ENCODE measurements at places on chromosomes 16 and 17.

- DNase-seq = no peak
Observed at GRCh38 chr17:51850201-51850600, 308.3 kb downstream of the CA10 start.

DNA sequence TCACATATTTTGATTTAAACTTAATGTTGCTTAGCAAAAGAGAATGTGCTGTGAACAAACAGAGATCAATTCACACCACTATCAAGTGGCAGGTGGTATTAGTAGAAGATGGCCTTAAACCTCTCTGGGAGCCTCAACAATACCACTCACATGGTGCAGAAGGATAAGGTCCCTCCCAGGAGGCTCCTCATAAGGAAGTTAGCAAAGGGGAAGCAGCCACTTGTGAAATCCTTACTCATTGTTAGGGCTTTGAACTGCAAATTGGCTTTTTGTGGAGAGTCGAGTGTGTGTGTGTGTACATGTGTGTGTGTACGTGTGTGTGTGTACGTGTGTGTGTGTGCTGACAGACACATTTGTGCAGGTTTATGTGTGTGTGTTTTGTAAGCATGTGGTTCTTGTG, 48.9 kb upstream of the ASIC2 start:
- no peak for DNase-seq

- DNase-seq = no peak
Observed at GRCh38 chr16:85081038-85081437, 31.2 kb downstream of the CIBAR2 start.

GRCh38 chr17:76137351-76138233, 3.5 kb downstream of the FOXJ1 start:
- DNase-seq = no peak

- DNase-seq = no peak
Observed at GRCh38 chr17:70181866-70182265, 12.5 kb downstream of the KCNJ2 start.

DNA sequence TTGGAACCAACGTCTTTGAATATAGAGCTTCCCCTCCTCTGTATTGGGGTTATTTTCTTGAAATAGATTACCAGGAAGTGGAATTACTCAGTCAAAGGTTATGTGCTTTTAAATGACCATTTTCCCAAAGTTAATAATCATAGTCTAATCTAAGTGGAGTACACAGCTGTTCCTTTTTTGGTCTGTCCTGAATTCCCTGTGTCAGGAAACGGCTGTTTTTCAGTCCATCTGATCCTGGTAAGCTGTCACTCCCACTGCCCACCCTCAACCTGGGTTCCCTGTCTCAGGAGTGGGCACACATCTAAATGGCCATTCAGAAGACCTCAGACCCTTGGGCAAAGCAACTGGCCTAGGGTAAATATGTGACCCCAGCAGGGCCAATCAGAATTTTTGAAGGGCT, 57.6 kb upstream of the KSR1 start:
- DNase-seq = no peak

DNA sequence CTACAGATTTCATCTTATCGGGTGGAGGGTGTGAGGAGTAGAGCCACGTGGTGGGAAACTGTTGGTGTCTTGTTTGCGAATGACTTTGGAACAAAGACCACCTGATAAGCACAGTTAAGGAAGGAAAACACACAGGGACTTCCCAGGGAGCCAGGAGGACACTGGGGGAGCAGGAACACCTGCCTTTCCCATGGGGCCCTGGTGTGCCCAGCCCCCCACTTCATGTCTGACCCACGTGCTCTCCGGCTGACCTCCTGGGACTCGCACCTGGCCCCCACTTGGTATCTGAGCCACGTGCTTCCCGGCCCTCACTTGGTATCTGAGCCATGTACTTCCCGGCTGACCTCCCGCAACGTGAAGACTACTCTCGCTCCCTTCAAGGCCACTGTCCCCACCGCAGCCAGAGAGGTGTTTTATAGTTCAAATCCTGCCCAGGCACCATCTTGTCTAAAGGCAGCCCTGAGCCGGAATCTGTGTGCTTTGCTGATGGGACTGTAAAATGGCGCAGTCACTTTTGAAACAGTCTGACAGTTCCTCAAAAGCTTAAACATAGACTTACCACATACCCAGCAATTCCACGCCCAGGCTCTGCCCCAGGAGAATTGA, 5.4 kb upstream of the CSNK1D start:
- DNase-seq = no peak

- no peak for DNase-seq
Observed at GRCh38 chr17:40315206-40315605, 6.2 kb downstream of the RARA start.

- no peak for DNase-seq
Observed at GRCh38 chr17:50312308-50312707, 33.6 kb upstream of the XYLT2 start.

Data from stimulated activated CD8-positive, alpha-beta memory T cell treated with anti-CD3 and anti-CD28 coated beads, Interleukin-4, amount 100 ng/mL, for 48 hours (primary cell).